ENCODE measurements at places on chromosomes 6 and 20.

DNA sequence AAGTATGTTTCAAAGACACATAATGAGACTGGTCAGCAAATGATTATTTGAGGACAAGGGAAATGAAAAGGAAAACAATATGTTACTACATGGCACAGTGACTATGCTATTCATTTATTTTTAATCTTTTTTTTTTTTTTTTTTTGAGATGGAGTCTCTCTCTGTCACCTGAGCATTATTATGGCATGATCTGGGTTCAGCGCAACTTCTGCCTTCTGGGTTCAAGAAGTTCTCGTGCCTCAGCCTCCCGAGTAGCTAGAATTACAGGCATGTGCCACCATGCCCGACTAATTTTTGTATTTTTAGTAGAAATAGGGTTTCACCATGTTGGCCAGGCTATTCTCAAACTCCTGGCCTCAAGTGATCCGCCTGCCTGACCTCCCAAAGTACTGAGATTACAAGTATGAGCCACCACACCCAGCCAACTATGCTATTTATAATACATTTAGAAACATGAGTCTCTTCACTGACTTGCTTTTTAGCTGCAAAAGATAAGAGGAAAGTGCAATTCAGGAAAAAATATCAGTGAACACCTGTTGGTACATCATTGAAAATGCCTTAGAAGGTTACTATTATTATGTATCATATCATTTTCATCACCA is 3.4 kb downstream of the CALHM4 start:
- peak; percentile 43 for DNase-seq

GRCh38 chr20:60091861-60092260 is 133.6 kb downstream of the CDH26 start:
- DNase-seq, result no peak

DNA sequence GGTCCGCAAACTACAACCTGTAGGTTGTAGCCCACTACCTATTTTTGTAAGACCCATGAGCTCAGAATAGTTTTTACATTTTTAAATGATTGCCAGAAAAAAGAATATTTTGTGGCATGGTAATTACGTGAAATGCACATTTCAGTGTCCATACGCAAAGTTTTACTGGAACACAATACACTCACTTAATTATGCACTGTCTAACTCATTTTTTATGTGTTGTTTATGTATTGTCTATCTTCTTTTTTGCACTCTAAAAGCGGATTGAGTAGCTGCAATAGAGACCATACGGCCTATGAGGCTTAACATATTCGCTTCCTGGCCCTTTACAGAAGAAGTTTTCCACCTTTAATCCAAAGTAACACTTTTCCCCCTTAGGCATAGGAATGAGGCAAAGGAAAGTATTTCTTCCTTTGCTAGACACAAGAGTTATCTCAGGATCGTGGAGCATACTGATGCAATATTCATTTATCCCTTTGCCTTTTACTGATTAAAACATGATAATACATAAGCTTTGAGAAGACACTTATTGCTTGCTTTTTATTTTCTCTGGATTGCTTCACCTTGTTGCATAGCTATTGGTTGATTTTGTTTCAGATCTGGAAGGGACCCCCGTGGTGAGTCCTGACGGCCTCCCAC is 69.8 kb downstream of the FNDC1 start:
- no peak for DNase-seq

GRCh38 chr6:122903266-122903915 is 92.6 kb upstream of the CLVS2 start:
- DNase-seq, result no peak

GRCh38 chr6:39821046-39821740 is 29.0 kb downstream of the DAAM2 start:
- peak; percentile 16 for DNase-seq

GRCh38 chr6:69816026-69816425 is 19.2 kb upstream of the LMBRD1 start:
- DNase-seq, result no peak

DNA sequence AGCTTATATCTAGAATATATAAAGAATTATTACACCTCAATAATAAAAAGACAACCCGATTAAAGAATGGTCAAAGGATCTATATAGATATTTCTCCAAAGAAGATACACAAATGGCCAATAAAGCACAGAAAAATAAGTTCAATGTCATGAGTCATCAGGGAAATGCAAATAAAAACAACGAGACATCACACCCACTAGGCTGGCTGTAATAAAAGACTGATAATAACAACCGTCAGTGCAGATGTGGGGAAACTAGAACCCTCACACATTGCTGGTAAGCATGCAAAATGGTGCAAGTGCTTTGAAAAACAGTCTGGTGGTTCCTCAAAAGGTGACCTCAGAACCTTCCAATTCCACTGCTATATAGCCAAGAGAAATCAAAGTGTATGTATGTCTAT is 33.0 kb downstream of the TBX18 start:
- no peak for DNase-seq

DNA sequence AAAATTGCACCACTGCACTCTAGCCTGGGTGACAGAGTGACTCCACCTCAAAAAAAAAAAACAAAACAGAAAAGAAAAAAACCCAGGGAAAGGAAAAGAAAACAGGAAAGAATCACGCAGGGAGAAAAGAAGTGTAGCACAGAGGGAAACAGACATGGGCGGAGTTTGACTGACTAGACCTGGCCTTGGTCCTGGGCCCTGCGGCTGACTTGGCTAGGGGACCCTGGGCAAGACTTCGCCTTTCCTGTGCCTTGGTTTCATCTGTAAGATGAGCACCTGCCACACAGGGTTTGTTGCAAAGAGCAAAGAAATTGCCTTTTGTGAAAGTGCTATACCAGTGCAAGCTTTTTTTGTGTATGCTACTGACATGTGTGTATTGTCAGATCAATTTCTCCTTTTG is 71.3 kb upstream of the KCNG1 start:
- DNase-seq, result no peak

- DNase-seq, result peak; percentile 65
These were observed 9.4 kb upstream of the NCOA7 start for GRCh38 chr6:125781314-125781868.

GRCh38 chr20:3616250-3616649 is 46.9 kb downstream of the GFRA4 start:
- peak; percentile 22 for DNase-seq

DNA sequence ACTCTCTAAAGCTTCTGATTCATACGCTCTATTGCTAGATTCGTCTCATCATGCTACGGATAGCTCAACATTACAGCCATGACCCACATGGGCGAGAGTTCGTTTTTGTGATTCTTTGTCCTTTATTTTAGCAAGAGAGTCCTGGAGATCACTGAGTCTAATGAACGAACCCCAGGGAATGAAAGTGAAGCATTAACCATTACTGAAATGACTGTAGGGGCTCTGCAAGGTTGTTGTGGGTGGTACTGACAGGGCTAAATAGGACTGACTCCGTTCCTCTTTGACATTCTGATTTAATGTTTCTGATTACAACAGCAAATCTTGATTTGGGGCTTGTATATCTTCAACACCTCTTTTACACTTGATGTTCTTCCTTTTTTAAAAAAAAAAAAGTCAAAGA is 13.7 kb upstream of the RTF2 start:
- DNase-seq, result no peak

DNA sequence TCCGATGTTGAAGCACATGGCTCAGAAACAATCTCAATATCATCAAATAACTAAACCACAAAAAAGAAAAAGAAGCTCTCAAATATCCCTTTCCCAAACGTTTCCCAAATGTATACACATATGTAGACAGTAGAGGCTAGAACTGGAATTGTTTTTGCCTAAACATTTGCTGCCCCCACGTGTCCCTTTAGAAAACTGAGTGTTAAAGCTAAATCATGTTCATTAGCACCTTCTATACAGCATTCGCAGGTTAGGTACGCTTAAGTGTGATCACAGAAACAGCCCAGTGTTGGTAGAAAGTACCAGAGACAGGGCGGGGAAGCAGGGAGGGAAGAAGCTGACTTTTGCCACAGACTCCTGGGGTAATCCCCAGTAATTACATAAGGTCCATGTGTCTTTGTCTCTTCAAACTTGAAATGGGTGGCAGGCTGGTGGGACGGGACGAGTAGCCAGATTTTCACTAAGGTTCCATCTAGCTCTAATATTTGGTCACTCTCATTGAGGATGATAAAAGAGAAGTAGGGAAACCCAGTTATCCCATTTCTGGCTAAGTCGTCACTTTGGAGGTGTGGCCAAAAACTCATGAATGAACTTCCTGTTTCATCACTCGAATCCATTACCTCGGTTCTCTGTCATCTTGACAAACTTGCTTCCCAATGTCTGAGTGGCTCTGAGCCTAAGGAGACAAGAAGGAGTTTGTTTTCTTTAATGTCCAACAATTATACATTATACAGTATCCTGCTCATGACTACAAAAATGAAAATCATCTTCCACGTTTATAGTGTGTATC is 15.0 kb upstream of the TFAP2A start:
- peak; percentile 78 for DNase-seq

- DNase-seq, result no peak
These were observed 46.0 kb downstream of the FAM184A start for GRCh38 chr6:119032428-119032827.

- peak; percentile 58 for DNase-seq
These were observed 1.3 kb downstream of the BLCAP start for GRCh38 chr20:37526238-37526838.

- peak; percentile 18 for DNase-seq
These were observed 168.7 kb downstream of the BTBD3 start for GRCh38 chr20:12086359-12086758.

DNA sequence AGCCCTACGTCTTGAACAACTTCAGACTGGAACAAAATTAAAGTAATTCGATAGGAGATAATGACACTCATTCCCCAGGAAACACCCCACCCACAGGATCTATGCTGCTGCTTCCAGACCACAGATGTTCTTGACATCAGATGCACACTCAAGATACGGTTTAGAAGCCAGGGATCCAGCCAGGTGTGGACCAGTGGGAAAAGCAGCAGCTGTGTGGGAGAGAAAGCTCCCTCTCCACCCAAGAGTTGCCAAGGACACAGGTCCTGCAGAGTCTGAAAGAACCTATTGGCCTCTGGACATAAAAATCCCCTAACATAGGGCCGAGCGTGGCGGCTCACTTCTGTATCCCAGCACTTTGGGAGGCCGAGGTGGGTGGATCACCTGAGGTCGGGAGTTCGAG is 91.7 kb upstream of the NFATC2 start:
- no peak for DNase-seq

DNA sequence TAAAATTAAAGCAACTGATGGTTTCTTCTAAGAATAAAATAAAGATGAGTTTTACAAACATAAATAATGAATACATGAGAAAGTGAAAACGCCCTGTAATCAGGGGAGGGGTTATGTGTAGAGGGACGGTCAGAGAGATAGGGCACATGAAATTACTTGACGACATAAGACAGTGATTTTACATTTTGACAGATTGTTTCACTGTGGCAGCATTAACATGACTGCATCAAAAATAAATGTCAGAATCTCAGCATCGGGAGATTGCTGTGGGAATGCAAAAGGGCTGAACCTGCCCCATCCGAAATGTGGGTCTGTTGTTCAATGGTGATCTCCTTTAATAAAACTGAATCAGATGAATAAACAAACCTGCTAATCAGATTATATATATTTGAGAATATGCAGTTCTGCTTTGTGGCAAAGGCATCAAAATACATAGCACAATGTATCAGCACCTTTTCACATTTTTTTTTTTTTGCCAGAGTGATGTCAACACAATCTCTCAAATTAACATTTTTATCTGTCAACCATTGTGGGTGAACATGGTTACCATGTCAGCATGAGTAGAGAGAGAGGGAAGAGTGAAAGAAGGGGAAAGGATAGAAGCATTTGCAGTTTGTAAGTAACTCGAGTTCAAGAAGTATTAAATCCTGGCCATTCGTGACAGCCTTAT is 177.1 kb upstream of the MAN1A1 start:
- DNase-seq, result no peak

GRCh38 chr20:63854069-63854765 is 7.1 kb upstream of the ABHD16B start:
- DNase-seq, result no peak

GRCh38 chr6:127118298-127119101 is at the start of gene RSPO3:
Gene RSPO3 (plus strand): TSS chr6:127118671. CDS start chr6:127119193, 522 bp downstream.
- DNase-seq, result peak; percentile 42

GRCh38 chr6:167120583-167120903 is 2.4 kb upstream of the CCR6 start:
- no peak for DNase-seq

DNA sequence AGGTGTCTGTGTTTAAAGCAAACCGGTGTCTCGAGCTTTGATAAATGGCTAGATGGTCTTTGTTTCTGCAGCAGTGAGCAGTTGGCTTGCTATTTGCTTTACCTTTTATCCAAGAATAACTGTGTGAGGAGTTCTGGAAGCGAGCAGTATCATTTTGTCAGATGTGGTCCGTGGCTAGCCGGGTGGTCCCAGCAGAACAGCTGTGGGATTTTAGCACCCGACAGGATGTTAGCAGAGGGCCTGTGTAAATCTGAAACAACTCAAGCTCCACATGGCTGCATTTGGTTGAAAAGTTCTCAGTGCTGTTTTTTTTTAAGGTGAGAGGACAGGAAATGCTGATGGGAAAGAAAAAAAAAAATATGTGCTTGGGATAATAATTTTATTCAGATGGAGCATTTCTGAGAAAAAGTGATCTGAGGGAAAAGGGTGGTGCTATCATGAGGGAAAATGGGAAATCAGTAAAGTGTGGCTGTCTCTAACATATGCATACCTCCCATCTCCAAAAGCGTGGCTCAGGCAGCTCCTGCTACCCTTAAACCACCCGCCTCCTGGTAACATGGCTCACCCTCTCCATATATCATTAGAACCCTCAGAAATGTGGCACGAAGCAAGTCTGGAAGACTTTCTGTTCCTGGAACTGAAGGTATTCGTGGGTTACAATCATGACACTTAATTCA is 215.4 kb downstream of the TSHZ2 start:
- no peak for DNase-seq

GRCh38 chr6:94597487-94597886 is 979.8 kb upstream of the MANEA start:
- DNase-seq, result no peak

- DNase-seq, result no peak
These were observed 17.4 kb downstream of the PLEKHG1 start for GRCh38 chr6:150617062-150617461.

DNA sequence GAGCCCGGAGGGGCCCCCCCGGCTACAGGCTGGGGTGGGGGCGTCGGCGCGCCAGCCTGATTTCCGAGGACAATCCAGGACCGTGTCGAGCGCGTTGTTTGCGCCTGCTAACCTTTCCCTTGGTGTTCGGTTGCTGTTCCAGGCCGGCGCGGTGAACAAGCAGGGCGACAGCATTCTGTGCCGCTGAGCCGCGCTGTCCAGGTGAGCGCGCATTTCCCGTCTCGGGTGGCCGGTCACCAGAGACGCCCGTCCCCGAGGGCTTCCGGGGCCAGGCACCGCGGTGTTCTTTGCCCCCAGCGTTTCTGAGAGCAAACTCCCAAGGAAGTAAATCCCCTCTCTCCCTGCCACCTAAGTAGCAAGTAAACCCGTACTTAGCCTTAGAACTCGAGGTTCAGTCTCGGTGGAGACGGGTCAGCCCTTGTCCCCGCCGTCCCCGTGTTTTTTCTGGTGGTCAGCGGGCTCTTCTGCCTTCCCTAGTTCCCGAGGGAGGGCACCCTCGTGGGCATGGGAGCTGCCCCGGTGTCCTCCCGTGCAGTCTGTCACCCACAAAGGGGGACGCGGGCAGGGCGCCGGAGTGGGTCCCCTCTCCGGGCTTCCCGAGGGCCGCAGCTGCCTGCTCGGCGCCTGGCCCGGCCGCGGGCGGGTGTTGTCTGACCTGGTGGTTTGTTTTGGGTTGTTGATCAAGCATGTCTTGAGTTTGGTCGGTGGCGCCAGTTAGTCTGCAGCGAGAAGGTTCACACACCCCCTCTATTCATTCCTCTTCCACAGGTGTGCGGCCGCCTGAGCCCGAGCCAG is 1.5 kb downstream of the ID4 start:
- DNase-seq, result no peak

Measured in fibroblast of the aortic adventitia (primary cell).